Dermis blood vessel endothelial cell (primary cell): ENCODE measurements at places on chromosomes 2 and 18. TPM values are rescaled to one million over a fixed set of nuclear protein-coding genes. Genes with fewer than 3 reads are reported as not detected.
A peak's percentile ranks its signal among the peaks of the same experiment; 100 is the strongest.

The EHD3 gene
- total RNA-seq: 6.0 and 7.8 TPM in 2 replicates

The RGPD4 gene
- total RNA-seq: not detected in 2 replicates

The UGT1A5 gene
- not detected in 2 replicates for total RNA-seq

The MROH2A gene
- total RNA-seq: not detected in 2 replicates

The HOXD11 gene
- total RNA-seq: 0.17 TPM in 1 of 2 replicates, not detected in the other

The C2orf80 gene
- not detected in 2 replicates for total RNA-seq

The HOXD1 gene
- 11.2 and 15.4 TPM in 2 replicates for total RNA-seq

The ECEL1 gene
- not detected in 2 replicates for total RNA-seq

The OTOS gene
- not detected in 2 replicates for total RNA-seq

The ACOXL gene
- total RNA-seq: 0.05 TPM in 1 of 2 replicates, not detected in the other

The CCDC141 gene
- total RNA-seq: 1.2 and 1.5 TPM in 2 replicates

The AAMP gene
- 162 and 185 TPM in 2 replicates for total RNA-seq

The PKDCC gene
- total RNA-seq: 2.0 and 2.6 TPM in 2 replicates

The FEV gene
- total RNA-seq: not detected in 2 replicates

DNA sequence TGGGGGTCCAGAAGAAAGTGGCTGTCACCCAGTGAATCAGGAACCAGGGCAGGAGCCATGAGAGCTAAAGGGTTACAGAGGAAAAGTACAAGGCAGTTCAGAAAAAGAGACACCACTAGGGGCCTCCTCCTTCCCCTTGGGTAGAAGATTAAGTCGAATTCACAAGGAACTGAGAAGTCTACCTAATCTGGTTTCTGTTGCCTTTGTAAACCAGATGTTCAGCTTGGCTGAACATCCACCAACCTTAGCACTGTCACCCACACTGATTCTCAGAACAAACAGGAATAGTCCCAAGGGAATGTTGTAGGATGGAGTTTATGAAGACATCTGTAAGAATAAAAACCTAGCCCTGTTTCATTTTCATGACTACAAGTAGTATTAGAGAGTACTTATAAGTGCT lies 90.4 kb upstream of the NOSTRIN start:
- DNase-seq: no peak

GRCh38 chr2:137747509-137747908 lies 216.8 kb upstream of the HNMT start:
- no peak for DNase-seq

- no peak for DNase-seq
Observed at GRCh38 chr2:78734221-78734620, 291.3 kb upstream of the REG3G start.

GRCh38 chr2:174493549-174494331 lies 6.9 kb upstream of the GPR155 start:
- no peak for DNase-seq

- DNase-seq: no peak
Observed at GRCh38 chr2:120619579-120619978, 116.1 kb upstream of the GLI2 start.

- no peak for DNase-seq
Observed at GRCh38 chr2:120913972-120914838, 178.5 kb downstream of the GLI2 start.

GRCh38 chr2:234415706-234416105 lies 81.2 kb downstream of the ARL4C start:
- no peak for DNase-seq

- peak; percentile 73 for DNase-seq
Observed at GRCh38 chr2:105344704-105345345, 7.5 kb downstream of the C2orf49 start.

- DNase-seq: no peak
Observed at GRCh38 chr2:190572246-190572645, 37.7 kb upstream of the NEMP2 start.

- no peak for DNase-seq
Observed at GRCh38 chr18:44733069-44733753, 52.5 kb downstream of the SETBP1 start.

DNA sequence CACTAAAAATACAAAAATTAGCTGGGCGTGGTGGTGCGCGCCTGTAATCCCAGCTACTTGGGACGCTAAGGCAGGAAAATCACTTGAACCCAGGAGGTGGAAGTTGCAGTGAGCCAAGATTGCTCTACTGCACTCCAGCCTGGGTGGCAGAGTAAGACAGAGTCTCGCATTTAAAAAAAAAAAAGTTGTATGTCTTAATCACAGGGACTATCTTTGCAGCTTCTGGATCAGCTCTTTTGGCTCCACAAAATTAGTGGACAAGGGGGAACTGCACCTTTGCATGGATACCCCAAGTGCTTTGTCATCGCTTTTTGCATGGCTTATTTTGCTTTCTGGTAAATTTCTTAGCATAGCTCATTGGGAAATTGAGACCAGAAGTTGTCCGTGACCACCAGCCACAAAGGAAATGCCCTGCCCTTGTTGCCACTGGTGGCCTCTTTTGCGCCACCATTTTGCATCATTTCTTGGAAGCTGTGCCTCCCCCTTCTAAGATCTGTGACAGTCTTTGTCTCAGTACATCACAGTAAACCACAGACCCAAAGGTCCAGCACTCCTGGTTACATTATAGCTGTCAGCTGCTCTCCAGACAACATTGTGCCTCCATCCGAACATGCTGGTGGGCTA lies 43.9 kb upstream of the PCBP1 start:
- DNase-seq: no peak

GRCh38 chr18:34039201-34039600 lies 185.5 kb downstream of the NOL4 start:
- no peak for DNase-seq

GRCh38 chr2:161250864-161251436 lies 57.3 kb upstream of the PSMD14 start:
- DNase-seq: peak; percentile 81

DNA sequence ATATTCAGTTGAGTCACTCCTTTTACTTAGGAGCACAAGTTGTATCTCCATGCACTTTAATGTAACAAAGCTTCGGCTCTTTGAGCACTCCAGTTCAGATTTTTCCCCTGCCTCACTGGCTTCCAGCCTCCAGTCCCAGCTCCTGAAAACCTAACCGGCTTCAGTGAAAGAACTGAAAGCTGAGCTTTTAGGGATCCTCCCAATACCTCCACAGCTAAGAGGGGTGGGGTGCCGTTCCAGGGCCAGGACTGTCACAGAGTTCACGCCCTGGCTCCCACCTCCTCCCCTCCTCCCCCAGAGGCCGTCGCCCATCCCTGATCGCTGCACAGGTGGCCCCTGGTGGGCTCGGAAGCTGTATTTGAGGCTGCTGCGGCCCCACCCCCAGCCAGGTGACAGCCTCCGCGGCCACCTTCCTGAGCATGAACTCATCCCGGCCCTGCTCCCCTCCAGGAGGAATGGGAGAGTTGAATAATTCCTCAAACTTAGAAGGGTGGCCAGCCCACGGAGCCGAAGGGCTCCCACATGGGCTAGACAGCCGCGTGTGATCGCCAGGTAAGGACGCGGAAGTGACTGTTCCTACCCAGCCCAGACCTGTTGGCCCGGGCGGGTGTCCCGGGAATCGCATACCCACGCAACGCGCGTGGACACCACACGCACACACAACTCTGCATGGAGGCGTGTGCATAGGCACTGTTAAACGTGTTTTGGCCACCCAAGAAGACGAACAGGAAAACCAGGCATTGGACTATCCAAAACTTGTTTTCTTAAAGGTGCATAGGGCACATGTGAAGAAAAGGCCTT lies 1.8 kb downstream of the MYO5B start:
- no peak for DNase-seq

GRCh38 chr2:189305291-189305943 lies 125.9 kb upstream of the COL5A2 start:
- DNase-seq: peak; percentile 11

DNA sequence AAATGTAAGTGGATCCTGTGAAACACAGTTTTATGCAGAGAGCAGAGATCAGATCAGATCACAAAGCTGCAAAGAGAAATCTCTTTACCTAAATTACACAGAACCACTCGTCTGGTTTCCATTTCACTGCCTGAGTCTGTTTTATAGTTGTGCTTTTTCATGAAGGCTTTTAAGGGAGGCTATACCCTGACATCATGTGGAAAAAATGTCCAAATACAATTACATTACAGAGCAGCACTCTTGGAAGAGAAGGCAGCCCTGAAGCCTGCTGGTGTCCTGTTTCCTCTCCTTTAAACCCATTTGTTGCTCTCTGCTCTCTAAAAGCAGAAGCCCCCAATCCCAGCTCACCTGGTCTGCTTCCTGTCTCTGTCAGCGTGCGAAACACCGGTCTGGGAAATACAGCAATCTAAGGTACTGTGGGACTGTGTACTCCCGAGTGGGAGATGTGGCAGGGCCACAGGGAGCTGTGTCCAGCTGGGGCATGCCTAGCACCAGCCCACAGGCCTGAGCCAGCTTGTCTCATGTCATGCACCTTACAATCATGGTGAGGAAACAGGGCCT lies 24.8 kb upstream of the ZFP36L2 start:
- DNase-seq: peak; percentile 27

DNA sequence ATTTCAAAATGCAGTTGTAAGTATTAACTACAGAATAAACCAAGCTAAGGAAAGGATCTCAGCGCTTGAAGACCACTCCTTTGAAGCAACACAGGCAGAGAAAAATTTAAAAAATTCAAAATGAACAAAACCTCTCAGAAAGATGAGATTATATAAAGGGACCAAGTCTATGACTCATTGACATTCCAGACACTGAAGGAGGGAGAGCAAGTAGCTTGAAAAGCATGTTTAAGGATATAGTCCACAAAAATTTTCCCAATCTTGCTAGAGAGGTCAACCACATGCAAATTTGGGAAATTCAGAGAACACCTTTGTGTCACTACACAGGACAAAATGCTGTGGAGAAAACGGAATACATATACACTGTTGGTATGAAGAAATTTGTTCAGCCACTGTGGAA lies 112.6 kb upstream of the MC4R start:
- DNase-seq: no peak

- DNase-seq: peak; percentile 49
Observed at GRCh38 chr18:76687304-76687962, 134.9 kb upstream of the ZNF236 start.

GRCh38 chr2:107511970-107512789 lies 314.5 kb upstream of the RGPD4 start:
- no peak for DNase-seq

DNA sequence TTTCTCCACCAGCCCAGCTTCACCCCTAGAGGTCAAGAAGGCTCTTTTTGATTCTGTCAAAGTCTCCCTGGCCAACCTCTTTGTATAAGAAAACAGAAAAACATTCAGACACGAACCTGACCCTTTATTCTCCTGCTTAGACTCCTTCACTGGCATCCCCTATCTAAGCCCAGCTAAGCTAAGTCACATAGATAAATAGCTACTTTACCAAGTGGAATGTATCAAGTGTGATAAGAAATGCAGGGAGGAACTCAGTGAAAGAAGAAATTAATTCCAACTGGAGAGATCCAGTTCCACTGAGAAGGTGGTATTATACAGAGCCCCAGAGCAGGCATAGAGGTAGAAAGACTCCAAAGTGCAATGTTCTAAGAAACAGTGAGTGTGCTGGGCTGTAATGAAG lies 489.5 kb downstream of the TNS1 start:
- no peak for DNase-seq

DNA sequence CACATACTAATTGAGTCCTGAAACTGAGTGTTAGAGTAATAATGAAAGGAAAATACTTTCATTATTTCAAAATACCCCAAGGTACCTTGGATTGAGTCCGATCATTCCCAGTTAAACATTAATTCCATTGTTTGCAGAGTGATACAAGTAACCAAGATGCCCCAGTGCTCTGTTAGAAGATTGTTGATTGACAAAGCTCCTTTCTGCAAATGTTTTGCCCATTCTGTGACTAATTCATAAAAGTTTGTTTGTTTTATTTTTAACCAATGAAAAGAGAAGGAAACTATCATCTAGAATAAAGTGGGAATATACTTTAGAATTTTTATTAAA lies 124.0 kb downstream of the GULP1 start:
- no peak for DNase-seq

- no peak for DNase-seq
Observed at GRCh38 chr18:22191923-22192322, 22.5 kb downstream of the GATA6 start.

GRCh38 chr2:44974064-44974715 lies 32.7 kb downstream of the SIX3 start:
- peak; percentile 64 for DNase-seq

- no peak for DNase-seq
Observed at GRCh38 chr2:199797431-199798403, 53.3 kb downstream of the FTCDNL1 start.
